ENCODE measurements at places on chromosomes 2 and 18. TPM values are rescaled to one million over a fixed set of nuclear protein-coding genes. Genes with fewer than 3 reads are reported as not detected.

The POTEI gene
- not detected for total RNA-seq

The LYG2 gene
- total RNA-seq: not detected

The TMEM37 gene
- total RNA-seq: not detected

The HMSD gene
- not detected for total RNA-seq

The CPLX4 gene
- total RNA-seq: not detected

GRCh38 chr2:208982831-208983230, 441.0 kb upstream of the MAP2 start:
- no peaks in the 10 kb centered on the region for H3K4me1 ChIP-seq
- H3K4me3 ChIP-seq: no peak overlapping the region
- H3K36me3 ChIP-seq: no peaks in the 10 kb centered on the region

DNA sequence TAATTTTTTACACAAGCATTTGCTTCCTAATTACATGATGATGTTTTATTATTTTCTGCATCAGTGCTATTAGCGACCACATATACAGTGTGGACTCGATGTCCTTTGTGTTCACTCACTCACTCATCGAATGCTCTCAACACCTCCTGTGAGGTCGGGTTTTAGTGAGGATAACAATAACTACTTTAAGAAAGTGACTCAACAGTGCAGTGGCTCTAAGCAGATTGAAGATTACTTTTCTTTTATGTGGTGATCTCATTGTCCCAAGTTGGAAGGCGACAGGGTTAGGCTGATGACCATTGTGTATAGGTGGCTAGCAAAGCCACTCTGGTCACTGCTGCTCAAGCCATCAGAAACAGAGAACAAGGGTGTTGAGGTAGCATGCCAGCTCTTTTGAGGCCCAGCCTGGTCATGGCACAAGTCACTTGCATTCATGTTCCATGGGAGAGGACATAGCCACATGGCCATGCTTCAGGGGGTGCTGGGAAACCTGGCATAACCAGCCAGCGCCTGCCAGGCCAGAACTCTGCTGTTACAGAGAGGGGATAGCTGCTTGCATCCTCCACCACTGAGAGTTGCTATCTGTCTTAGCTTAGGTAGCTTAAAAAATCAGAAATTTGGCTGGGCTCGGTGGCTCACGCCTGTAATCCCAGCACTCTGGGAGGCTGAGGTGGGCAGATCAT, 60.4 kb downstream of the PDCL3 start:
- peaks cover 12% of the 10 kb centered on the region for H3K4me1 ChIP-seq
- H3K27me3 ChIP-seq: no peaks in the 10 kb centered on the region
- H3K36me3 ChIP-seq: no peaks in the 10 kb centered on the region
- no peak overlapping the region for H3K4me3 ChIP-seq
- no peak overlapping the region for H3K27ac ChIP-seq

DNA sequence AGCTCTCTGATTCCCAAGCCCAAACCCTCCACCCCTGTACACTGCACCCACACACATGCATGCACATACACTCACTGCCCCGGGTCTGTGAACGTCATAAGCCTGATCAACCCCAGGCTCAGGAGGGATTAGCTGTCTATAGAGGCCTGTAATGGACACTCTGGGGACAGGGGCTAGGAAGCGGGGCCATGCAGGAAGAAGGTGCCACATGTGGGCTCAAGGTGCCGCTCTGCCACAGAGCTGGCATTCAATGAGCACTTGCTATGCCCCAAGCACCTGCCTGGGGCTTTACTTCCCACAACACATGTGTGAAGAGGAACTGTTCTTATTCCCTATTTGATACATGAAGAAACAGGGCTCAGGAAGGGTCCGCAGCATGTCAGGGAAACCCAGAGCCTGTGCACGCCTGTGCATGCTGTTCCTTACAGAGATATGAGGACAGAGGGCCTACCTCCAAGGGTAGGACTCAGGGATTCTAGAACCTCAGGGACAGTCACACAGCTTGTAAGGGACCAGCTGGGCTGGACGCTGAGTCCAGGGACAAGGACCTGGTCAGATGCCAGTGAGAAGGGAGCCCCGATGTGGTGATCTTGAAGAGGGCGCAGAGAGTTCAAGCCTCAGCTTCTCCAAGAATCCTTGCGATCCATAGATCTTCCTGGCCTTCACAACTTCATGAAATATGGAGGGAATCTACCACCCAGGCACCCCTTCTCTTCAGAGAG, 5.0 kb downstream of the BIN1 start:
- peaks cover 15% of the 10 kb centered on the region for H3K4me1 ChIP-seq
- H3K27ac ChIP-seq: no peak overlapping the region

DNA sequence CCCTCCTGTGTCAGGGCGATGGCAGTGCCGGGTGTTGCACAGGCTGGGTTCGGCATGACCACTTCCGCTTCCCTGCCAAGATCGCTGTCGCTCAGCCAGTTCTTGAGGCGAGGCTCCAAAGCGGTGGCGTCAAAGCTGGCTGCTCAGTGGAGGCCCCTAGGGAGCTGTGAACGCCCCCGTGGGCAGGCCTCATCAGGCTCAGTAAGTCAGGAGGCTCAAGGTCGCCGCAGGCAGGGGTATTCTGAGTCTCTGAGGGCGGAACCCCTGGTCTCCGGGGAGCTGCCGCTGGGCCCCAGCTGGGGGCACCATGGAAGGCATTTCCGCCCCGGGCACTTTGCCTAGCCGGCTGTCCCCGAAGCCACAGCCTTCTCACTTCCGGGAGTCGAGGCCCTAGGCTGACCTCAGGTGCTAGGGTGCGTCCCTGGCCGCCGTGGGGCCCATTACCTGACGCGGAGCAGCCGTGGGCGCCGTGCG, 210.4 kb downstream of the SOCS6 start:
- H3K27ac ChIP-seq: no peak overlapping the region
- DNase-seq: no peak
- no peaks in the 10 kb centered on the region for H3K36me3 ChIP-seq
- no peaks in the 10 kb centered on the region for H3K4me1 ChIP-seq
- no peaks in the 10 kb centered on the region for H3K27me3 ChIP-seq

The TDRD15 gene
- not detected for total RNA-seq

The PSTPIP2 gene
- 6.0 TPM for total RNA-seq

The IL18RAP gene
- total RNA-seq: 2.6 TPM

The CRYBA2 gene
- not detected for total RNA-seq
